ENCODE measurements at places on chromosomes 4 and X.

DNA sequence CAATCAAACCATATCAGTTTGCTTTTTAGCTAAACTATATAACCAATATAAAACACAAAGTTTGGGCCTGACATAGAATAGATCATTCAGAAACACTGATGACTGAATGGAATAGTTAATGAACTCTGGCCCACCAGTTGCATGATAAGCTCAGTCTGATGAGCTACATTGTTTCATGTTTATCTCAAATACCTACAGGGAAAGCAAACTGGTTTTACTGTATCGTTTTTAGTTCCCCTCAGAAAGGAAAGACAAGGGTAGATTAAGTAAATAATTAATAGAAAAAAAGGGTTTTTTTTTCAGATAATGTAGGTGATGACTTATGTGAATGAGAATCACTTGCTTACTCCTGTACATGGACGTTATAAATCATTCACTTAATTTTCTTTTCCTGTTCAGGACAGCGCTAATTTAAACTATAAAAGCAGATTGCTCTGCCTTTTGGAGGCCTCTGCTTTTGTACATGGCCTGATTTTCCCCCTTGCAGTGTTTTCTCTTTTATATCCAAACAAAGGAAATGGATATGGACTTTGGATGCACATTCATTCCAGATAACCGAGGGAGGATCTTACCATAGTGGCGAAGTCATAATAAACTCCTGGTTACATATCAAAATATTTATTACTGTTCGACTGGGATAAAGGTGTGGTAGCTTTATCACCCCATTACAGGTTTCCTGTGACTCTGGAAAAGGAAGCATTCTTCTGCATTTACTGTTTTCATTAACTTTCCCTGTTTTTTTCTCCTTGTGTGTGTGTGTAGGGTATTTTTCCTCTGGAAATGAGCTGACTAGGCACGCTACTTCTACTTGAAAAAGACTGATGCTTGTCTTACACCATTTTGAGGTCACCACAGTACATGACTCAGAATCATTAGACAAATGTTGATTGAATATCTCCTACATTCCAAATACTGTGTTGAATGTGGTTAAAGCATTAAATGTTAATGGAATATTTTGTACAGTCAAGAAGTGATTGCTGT, 373.1 kb upstream of the HS3ST1 start:
- DNase-seq: no peak

DNA sequence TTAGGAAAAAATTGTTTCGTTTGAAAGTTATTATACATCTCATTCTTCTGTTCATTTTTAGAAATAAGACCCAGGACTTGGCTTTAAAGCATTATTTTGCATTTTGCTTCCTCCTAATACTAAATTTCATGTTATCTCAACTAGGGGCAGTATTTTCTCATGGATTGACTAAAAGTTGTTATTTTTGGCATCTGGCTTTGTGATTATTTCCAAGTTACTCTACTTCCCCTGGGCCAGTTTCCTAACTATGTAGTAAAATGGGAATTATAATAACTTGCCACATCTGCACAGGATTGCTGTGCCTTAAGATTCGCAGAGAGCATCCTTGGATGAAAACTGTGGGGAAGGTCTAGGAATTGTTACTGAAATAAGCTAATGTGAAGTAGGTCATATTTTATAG, 3.0 kb downstream of the RBPJ start:
- no peak for DNase-seq

- DNase-seq: no peak
Measured at GRCh38 chr4:2301806-2302205, 39.9 kb upstream of the MXD4 start.

- DNase-seq: no peak
Measured at GRCh38 chrX:32397562-32398216, 813.7 kb downstream of the DMD start.

GRCh38 chr4:153269218-153269990, 65.2 kb downstream of the TRIM2 start:
- no peak for DNase-seq

- DNase-seq: no peak
Measured at GRCh38 chrX:39736216-39737211, 361.2 kb downstream of the BCOR start.

- no peak for DNase-seq
Measured at GRCh38 chr4:85805891-85806290, 330.9 kb downstream of the ARHGAP24 start.

DNA sequence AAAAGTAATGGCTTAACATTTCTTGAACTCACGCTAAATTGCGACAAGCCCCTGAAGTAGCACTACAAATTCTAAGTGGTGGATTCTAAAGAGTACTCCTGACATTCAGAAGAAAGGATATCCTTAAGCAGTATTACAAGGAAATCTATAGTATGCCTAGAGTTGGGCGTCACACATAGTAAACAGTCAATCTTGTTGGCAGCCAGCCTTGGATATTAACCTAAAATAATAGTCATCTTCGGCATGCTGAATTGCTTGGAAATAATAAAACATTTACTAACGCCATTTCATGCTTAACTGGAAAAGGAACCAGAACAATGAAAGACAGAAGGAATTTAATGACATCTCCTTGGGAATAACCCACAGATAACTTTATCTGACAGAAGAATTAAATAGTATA, 18.6 kb downstream of the ATP8A1 start:
- no peak for DNase-seq

- DNase-seq: no peak
Measured at GRCh38 chrX:151793886-151794285, 59.3 kb downstream of the CNGA2 start.

DNA sequence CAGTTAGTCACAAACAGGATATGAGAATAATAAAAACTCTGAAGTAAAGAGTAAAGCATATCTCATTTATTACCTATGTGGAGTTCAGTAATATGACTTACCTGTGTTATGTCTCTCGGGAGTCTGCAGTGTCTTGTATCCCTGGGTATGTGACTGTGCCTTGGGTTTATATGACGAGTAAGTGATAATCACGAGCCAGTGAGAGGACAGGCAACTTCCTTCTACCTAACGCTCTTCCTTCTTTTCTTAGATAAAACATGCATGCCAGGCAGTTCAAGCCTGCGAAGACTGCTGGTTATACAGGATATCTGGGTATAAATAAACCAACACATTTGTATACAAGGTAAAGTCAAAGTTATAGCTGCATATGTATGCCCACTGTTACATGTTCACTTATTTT, at the start of gene HPGDS:
Gene HPGDS (minus strand): TSS at position 143 of the 400 bp plus-strand sequence. CDS start 8,207 bp downstream, outside the sequence.
- DNase-seq: no peak

GRCh38 chr4:143207555-143207954, 22.8 kb downstream of the USP38 start:
- DNase-seq: no peak

DNA sequence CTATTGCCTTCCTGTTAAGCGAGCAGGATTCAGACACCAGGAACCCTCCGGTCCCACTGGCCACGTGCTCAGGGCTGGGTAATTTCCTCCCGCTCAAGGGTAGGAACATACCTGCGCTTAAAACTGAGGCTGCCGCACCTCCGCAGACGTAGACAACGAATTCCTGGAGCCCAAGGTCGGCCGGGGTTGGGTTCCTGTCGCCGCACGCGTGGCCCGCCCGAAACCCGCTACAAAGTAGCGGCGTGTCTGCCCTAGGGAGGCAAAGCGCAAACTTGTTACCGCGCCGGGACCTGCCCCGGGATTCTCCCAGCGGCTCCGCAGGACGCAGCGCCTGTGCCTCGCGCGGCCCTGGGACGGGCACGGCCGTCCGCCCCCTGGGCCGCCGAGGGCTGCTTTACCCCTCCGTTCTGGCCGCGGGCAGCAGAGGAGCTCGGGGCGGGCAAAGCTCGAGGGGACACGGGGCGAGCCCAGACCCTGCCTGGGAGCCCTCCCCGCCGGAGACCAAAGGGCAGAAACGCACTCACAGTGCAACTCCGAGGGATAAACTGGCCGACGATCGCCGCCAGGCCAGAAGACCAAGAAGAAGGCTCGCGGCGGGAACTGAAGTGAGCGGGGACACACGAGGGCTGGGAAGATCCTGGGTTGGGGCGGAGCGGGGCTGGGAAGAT, at the start of gene ERVMER34-1:
Gene ERVMER34-1 (minus strand): TSS at position 607 of the 668 bp plus-strand sequence. CDS start 5,905 bp downstream, outside the sequence.
- peak; percentile 76 for DNase-seq

DNA sequence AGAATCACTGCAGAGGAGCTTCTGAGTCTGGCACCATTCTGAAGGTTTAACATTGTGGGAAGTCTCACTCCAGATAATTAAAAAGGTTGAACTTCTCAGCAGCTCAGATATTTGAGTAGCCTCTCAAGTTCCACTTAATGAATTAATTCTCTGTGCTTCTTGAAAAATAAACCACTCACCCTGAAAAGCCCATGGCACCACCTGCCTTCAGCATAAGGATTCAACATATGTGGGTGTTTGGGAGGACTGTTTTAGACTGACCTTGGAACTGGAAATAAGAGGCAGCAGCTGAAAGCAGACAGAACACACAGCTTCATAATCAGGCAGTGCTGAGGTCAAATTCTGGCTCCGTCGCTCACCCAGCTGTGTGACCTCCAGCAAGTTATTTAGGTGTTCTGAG, 100.6 kb downstream of the KCNIP4 start:
- no peak for DNase-seq

- peak; percentile 23 for DNase-seq
Measured at GRCh38 chr4:61246034-61246433, 45.9 kb downstream of the ADGRL3 start.

- DNase-seq: no peak
Measured at GRCh38 chr4:165606465-165607205, 227.8 kb downstream of the CPE start.

- DNase-seq: peak; percentile 59
Measured at GRCh38 chr4:104395168-104395614, 99.5 kb downstream of the CXXC4 start.

GRCh38 chr4:26474551-26474950, 15.7 kb downstream of the CCKAR start:
- DNase-seq: no peak

- DNase-seq: no peak
Measured at GRCh38 chrX:149569770-149570169, 17.5 kb downstream of the MAGEA9B start.

GRCh38 chr4:113979148-113979904, at the start of gene ARSJ:
ARSJ (minus strand) TSS chr4:113979647; CDS start chr4:113978834, 813 bp downstream.
- peak; percentile 86 for DNase-seq

DNA sequence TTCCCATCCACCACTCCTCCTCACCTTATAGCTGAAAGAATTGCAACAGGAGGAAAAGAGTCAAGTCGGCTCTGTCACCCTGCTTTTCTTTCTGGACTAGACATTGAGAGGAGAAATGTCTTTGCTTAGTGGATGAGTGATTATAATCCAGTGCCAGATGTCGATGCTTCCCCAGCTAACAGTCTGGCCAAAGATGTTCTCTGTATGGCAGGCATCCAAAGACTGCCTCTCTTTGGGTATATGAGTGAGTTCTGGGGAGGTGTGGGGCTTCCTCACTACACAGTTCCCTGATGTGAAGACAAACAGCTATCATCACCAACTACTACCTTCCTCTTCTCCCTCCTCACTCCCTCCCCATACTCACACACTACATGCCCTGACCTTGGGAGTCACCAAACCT, 90.9 kb downstream of the COMMD8 start:
- DNase-seq: no peak

GRCh38 chr4:149716728-149717127, 98.9 kb downstream of the IQCM start:
- no peak for DNase-seq

DNA sequence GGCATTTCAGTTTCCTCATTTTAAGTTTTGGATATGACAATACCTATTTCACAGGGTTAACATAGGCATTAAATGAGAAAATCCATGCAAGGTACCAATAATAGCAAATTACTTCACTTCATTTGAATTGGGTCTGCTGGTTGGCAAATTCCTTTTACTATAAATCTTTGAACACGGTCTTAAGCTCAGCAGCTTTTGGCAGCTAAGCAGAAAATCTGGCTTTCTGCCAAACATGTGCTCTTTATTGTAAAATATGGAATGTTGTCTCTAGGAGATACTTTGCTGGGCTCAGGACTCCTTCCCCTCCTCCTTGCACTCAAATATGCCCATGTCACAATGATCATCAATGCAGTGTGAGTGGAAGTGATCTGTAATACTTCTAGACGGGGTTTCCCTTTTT, 16.8 kb upstream of the DMP1 start:
- peak; percentile 9 for DNase-seq

DNA sequence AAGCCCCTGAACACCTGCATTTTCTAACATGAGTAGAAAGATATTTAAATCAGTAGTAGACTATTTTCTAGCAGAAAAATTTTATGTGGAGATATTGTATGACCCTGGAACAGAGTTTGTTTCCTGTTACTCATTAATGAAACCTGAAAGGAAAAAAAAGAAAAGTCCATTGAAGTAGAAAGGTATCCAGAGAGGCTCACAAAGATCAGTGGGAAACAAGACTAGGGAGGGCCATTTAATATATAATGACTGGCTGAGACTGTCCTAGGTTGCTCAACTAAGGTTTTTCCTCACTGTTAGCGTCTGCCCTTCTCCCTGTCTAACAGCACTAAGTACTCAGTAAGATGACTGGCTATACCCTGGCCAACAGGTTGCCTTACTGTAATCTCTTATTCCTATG, 788.6 kb downstream of the GLUD2 start:
- no peak for DNase-seq

- peak; percentile 63 for DNase-seq
Measured at GRCh38 chr4:1019729-1020470, 8.5 kb downstream of the FGFRL1 start.

- peak; percentile 21 for DNase-seq
Measured at GRCh38 chr4:88706574-88706973, 8.9 kb upstream of the NAP1L5 start.

DNA sequence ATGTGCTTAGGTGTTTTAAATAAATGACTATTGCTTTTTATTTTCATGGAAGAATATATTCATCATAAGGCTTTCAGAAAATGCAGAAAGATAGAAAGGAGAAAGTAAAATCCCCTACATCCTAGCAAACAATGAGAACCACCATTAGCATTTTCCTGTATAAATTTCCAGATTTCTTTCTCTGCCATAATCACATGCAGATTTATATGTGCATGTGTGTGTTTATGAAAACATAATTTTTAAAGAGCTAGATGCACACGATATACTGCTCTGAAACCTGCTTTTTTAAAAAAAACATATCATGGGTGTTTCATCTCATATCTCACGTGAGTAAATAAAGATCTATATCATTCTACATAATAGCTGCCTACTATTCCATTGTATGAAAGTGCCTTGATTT, 26.4 kb upstream of the PPARGC1A start:
- no peak for DNase-seq

Data from retina (tissue), 1 donor.